ENCODE measurements at places on chromosomes 3 and 15.

DNA sequence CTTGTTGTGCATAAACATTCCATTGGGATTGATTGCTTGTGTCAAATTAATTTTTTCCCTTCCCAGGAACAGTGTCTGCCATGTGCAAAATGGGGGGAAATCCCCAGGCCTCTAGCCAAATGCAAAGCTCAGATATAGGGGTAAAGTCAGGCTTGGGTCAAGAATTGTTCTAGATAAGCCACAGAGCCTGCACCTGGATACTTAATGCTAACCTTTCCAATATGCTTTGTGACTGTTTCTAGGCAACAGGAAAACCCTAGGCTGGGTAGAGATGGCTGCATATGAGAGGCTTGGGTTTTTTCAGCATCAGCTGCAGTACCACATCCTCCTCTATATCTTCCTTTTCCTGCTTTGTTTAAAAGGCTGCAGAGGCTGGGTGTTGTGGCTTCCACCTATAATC lies 61.9 kb upstream of the ROPN1 start:
- no peak for DNase-seq

DNA sequence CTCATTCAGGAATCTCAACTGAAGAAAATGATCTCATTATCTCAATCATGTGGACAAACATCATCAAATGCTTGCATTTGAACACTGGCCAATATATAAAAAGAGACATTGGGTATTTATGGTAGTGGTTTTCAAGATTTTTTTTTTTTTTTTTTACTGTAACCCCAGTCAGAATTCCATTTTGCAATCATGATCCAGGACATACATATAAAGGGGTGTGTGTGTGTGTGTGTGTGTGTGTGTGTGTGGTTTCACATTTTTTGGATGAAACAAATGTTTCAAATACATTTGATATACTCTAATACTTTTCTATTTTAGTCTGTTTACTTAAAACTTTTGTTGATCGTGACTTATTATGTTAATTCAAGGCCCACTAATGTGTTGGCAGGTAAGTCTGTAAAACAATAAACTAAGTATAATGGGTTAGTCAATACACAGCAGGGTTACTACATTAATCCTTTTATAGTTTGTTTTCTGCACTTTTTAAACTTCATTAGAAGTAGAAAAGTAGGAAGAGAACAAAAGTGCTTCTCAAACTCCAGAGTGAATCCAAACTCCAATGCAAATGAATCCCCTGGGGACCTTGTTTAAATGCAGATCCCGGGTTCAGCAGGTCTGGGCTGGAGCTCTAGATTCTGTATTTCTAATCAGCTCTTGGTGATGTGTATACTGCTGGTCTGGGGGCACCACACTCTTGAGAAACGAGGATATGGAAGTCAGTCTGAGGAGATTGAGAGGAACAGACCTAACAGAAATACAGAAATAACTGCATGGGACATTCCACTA lies 17.6 kb downstream of the THRB start:
- no peak for DNase-seq

GRCh38 chr3:179268400-179269051 lies 17.6 kb upstream of the KCNMB3 start:
- DNase-seq: no peak

GRCh38 chr3:25427155-25427554 lies 908 bp upstream of the RARB start:
- DNase-seq: no peak

DNA sequence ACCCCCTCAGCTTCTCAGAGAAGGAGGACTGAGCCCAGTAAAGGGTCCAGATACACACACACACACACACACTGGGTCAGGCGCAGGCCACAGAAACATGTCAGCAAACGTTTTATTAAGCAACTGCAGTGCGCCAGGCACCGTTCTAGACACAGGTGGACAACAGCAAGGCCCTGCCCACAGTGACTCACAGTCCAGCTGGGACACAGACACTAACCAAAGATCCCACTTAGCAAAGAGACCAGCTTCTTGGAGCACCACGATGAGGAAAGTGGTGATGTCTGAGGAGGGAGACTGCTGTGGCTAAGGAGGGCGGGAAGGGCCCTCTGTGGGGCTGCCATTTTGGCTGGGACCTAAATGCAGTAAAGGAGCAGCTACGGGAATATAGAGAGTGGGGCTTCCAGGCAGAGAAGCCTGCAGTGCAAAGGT lies 2.8 kb upstream of the VILL start:
- no peak for DNase-seq

GRCh38 chr3:8324747-8325146 lies 176.9 kb upstream of the LMCD1 start:
- peak; percentile 28 for DNase-seq

- DNase-seq: no peak
Measured at GRCh38 chr15:36617529-36618196, 38.2 kb downstream of the CDIN1 start.

DNA sequence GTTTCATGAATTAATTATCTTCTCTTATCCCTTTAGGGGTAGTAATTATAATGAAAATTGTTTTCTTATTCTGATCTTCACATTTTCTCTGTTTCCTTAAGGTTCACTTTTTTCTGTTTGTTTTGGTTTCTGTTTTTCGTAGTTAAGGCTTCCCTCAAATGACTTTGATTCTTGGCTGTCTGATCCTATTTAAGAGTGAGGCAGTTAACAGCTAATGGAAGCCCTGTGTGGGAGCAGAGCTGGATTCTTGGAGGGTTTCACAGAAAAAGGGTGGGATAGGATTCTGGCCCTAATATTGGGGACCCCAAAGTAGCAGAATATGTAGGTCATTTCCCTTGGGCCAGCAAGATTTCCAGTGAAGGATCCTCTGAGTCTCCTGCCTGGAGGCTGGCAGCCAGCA lies 6.8 kb upstream of the AMOTL2 start:
- DNase-seq: no peak

DNA sequence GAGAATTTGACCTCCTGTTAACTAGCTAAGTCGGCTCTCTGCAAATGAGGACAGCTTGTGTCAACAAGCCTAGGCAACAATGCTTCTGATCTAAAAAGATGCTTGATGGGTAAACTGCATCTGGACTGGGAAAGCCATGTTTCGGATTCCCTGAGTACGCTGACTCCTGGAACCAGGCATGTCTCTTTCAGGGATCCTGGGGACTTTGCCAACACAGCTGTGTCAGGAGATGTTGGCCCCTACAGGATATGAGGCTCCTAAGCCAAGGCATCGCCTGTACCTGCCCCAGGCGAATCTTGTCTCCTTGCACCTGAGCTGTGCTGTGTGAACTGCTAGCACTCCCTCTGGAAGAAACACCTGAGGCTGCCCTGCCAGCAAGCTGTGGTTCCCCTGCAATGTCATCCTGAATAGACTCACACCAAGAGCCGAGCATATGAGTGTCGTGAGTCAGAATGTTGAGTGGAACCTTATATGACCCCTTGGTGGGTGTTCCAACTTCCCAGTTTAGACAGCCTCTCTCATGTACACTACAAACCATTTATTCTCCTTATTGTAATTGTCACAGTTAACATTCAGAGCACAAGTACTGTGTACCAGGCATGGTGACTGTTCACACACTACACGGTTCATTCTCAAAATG lies 17.0 kb downstream of the EOGT start:
- DNase-seq: no peak

GRCh38 chr3:190302212-190302867 lies 19.9 kb downstream of the CLDN1 start:
- no peak for DNase-seq

DNA sequence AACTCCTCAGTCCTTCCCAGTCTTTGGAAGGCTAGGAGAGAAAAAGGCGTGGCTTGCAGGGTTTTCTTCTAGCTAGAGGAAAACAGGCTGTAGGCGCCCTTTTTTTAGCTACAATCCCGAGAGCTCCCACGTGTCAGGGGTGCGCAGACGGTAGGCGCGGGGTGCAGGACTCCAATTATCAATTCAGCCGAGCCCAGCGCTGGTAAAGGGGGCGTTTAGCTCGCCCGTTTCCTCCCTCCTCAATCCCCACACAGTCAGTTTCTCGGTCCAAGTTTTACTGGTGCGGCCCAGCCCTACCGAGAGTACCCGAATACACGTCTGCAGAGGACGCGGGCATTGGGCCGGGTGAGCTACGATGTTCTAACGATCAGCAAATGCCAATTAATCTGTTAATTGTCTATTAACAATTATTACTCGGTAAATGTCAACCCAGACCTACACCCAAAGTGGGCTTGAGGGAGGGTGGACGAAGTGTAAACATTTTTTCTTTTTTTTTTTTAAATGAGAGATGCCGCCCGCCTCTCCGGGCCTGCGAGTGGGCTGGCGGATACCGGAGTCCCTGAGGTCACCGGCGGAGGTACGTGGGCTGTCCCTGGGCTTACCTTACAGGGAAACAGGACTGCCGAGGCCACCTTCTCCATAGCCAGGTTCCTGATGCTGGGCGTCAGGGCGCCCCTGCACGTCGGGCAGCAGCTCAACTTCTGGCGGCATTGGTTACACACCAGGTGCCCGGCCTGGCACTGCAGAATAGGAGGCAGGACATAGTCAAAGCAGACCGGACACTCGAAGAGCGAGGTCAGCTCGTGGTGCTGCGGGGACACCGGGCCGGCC lies 923 bp downstream of the SIAH2 start:
- no peak for DNase-seq

DNA sequence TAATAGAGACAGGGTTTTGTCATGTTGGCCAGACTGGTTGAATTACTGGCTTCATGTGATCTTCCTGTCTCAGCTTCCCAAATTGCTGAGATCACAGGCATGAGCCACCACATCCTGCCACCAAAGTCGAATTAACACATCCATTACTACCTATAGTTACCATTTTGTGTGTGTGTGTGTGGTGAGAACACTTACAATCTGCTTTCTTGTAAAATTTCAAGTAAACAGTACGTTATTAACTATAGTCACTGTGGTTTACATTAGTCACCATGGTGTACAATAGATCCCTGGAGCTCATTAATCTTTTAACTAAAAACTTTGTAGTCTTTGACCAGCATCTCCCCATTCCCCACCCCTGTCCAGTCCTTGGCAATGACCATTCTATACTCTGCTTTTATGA lies 270.0 kb downstream of the NAALADL2 start:
- DNase-seq: no peak

- DNase-seq: no peak
Measured at GRCh38 chr3:13470894-13471574, 9.1 kb upstream of the HDAC11 start.

Data from effector memory CD4-positive, alpha-beta T cell (primary cell).